ENCODE measurements at places on chromosomes 7 and 10.

GRCh38 chr10:132859084-132859855, 73.3 kb upstream of the NKX6-2 start:
- no peak for DNase-seq

DNA sequence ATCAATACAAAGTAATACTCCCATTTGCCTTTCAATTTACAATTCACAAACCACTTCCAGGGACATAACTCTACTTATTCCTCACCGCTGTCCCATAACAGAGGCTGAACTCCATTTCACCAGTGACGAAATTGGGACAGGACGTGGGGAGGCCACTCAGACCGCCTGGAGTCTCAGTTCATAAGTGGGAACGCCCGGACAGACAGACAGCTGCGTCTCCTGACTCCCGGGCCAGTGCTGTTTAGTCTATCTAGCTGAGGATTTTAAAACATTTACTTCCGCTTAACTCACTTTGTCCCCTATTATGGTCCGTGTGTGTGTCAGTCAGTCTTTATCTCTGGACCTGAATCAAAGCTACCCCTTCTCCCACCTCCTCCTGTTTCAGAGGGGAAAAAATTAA, 67.4 kb upstream of the ZNF438 start:
- DNase-seq: no peak

- DNase-seq: peak; percentile 66
Observed at GRCh38 chr7:73436031-73436929, 2.7 kb downstream of the FZD9 start.

DNA sequence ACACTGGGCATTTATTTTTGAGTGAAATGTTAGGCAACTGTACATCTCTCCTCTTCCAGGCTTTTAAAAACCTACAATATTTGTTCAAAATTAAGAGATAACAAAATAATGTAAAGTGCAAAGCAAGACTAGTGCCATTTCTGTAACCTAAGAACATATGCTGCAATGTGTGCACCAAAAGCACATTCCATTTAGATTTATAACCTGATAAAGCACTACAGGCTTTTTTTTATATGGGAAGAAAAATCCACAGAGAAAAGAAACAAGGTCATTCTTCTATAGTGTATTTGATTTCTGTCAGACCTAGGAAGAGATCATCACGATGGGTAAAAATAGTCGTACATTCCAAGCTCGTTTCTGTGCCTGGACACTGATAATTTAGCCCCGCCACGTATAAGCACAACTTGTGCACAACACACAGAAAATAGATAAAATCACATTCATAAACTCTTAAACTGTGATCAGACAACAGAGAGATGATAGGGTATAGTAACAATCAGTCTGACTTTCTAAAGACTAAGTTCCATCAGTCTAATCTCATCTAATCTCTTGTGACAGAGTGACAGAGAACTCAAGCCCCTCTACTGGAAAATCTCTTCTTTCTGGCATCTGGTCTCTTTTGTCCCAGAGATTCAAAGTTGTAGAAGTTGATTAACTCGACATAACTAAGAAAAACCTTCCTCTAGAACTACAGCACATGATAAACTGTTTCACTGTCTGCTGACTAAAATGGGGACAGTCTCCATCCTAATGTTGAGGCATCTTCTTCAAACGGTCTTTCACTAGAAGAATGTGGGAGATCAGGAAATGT, 6.7 kb downstream of the LAMB1 start:
- no peak for DNase-seq

- DNase-seq: no peak
Observed at GRCh38 chr10:119807960-119808697, 64.5 kb downstream of the MCMBP start.

DNA sequence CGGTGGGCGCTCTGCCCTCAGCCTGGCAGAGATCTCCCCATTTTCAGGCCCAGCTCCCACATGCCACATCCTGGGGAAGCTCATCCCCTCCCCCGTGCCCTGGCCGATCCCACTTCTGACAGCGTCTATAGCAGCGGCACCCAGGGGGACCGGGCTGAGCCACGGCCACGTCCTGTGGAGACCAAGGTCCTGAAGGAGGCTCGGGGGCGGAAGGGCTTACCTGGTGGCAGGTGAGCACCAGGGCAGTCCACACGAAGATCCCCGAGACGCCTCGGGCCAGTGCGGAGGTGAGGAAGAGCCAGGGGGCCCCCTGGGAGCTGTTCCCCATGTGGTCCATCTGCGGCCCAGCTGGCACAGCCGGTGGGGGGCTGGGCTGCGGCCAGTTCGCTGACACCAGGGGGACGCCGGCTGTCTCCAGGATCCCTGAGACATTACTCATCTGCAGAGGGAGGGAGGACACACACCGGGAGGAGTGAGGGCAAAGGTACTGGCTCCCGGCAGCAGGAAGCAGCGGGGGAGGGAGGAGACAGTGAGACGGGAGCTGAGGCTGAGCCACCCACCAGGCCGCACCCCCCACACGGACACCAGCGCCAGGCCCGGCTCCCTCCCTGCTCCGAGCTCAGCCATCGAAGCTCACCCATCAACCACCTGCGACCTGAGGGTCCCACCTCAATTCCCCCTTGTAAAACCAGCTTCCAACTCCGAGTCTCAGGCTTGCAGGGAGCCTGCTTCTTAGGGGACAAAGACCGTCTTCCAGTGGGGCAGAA, 776 bp downstream of the TMEM184A start:
- peak; percentile 91 for DNase-seq

DNA sequence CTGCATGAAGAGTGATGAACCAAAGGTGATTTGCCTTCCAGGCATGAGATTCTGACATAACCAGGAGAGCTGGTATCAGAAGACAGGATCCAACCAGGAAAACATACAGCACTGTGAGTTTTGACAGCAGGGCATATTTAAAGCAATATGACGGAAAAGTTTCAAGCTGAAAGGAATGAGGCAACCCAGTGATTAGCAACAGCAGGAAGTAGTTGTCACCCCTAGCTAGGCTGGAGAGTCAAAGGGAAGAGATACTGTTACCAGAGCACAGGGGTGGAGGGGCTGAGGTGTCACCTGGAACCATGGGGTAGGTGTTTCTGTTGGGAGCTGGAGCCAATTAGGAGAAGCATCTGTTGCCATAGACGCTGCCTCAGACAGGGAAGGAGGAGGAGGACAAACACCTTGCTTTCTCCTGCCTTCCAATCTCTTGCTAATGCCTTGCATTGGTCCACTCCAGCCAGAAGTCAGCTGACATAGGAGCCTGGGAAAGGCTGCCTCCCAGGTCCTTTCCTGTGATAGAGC, 125.4 kb upstream of the SORCS3 start:
- no peak for DNase-seq

DNA sequence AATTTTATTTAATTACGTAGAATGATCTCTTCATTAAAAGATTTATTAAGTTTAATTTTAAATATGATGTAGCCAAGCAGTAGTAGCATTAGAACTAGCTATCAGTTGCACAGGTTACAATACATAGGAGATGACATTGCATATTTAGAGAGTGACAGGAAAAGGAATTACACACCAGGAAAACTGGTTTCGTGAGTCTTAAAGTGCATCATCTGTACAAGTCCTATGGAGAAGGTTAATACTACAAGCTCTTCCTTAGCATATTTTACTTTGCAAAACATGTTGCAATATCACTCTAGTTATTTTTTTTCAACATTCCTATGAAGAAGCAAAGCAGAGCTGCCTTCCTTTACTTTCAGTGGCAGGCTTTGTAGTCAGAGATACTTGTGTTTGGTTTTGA, 20.2 kb upstream of the SEM1 start:
- no peak for DNase-seq

DNA sequence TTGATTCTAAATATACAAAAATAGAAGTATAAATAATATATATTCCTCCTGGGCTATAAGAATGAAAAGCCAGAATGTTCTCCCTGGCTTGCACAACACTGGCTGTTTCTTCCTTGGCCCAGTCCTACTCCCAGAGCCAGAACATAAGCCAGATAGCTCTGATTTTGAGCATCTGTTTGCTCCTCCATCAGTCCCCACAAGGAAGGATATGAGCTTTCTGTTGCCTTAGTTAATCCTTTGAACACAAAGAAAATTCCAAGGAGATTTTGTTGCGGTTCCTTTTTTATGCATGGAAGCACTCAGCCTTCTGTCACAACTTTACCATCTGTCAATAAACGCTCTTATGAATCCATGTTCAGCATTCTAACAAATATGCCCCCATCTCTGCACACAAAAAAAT, 361.8 kb downstream of the IPMK start:
- peak; percentile 17 for DNase-seq

DNA sequence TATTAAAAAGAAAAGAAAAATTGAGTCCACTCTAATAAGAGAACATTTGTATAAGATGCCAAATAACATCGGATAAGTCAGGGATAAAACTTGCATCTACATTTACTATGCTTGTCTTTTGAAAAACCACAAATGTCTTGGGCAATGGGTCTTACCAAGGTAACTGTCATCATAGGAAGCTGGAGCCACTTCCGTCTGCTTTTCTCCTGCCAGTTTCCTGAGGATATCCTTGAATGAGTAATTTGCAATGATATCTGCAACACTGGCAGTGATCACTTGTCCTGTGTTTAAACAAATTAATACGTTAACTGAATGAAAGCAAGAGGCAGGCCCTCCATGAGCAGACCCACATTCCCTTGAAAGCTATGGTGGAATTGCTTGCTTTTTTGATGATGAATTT, 47.3 kb downstream of the ITGA8 start:
- no peak for DNase-seq

DNA sequence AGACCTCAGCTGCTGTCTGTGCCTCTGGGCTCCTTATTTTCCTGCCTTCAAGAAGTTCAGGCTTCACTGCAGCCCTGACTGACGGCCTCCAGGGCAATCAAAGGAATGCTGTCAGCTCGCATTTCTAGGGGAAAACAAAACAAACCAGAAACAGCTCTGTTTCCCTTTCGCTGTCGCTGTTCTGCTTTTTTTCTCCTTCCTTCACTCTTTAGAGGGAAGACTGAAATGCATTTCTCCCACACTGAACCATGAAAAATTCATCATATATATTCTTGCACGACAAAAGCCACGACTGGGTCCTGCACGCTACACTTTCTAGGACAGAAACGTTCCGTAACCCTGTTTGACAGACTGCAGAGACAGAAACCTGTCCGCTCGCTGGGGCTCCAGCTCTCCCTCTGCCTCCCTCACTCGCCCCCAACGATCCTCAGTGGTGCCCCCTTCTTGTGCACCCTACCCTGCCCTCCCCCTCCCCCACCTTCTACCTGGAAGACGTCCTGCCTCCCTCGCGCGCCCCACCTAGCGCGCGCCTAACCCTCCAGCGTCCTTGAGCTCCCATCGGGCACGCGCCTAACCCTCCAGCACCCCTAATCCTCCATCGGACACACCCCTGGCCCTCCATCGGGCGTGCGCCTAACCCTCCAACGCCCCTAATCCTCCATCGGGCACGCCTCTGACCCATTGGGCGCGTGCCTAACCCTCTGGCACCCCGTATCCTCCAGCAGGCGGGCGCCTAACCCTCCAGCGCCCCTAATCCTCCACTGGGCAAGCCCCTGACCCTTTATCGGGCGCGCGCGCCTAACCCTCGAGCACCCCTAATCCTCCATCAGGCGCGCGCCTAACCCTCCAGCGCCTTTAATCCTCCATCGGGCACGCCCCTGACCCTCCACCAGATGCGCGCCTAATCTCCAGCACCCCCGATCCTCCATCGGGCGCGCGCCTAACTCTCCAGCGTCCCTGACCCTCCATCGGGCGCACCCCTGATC, 37.1 kb downstream of the SVOPL start:
- DNase-seq: peak; percentile 76

DNA sequence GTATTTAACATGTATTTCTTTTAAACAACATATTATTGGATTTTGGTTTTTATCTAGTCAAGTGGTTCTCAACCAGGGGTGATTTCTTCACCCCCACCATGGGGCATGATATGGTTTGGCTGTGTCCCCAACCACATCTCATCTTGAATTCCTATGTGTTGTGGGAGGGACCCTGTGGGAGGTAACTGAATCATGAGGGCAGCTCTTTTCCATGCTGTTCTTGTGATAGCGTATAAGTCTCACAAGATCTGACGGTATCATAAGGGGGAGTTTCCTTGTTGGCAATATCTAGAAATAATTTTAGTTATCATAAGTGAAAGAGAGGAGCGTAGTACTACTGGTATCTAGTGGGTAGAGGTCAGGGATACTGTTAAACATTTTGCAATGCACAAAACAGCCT, 37.6 kb downstream of the TMEM168 start:
- DNase-seq: no peak

DNA sequence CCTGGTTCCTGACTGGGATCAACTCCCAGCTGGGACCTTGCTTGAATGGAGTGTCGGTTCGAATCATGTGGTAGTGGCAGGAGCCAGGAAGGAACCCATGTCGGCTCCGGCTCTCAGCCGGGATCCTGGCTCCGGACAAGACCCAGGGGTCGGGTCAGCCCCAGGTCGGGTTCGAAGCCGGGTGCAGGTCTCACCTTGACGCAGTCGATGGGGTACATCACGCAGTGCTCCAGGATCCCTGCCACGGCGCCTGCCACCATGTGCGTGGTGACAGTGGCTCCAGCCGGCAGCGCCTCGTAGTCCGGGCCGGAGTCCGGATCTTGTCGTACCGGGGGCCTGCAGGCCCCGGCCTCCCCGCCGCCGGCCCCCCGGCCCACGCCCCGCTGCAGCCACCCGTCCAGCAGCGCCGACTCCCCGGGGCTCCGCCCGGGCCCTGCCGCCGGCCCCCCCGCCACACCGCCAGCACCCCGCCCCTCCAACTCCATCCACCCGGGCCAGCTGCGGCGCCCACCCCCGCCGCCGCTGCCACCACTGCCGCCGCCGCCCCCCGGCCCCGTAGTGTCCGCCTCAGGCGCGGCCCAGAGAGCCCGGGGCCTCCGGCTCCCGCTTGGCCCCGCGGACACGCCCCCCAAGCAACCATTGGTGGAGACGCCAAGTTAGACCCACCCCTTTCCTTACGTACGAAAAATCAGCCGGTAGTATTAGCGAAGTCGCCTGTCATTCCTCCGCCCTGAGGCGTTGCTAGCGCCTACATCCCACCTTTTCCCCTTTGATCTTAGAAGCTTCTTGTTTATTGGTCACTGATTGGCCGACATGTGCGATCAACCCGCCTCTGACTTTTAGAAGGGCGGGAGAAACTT, at the start of gene SLC25A28:
Gene SLC25A28, minus strand, starts transcription at position 589 of the 860 bp plus-strand sequence. Its CDS starts 104 bp downstream, at position 485.
- DNase-seq: no peak

DNA sequence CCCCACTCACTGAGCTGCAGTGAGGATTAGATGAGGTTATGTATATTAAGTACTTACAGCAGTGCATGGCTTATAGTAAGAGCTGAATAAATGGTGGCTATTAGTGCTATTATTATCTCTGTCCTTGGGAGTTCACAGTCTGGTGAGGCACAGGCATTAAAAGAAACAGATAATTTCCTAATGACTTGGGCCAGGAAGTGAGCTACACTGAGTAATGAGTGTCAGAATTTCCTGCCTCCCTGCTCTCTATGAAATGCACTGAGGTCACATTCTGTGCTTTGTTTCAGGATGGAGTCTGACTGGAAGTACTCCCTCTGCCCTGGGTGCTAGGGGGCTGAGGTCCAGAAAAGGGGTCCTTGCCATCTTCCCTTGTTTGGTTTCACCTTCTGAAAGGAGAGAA, 48.7 kb upstream of the LOXL4 start:
- no peak for DNase-seq
